ENCODE measurements at places on chromosomes 7 and 10.

GRCh38 chr7:30908681-30909080 is 3.0 kb upstream of the AQP1 start:
- DNase-seq, result no peak

- DNase-seq, result peak; percentile 56
Observed at GRCh38 chr7:148982654-148983199, 45.6 kb downstream of the PDIA4 start.

GRCh38 chr7:15753887-15754579 is 67.5 kb upstream of the MEOX2 start:
- DNase-seq, result no peak

- DNase-seq, result peak; percentile 20
Observed at GRCh38 chr10:80429521-80429973, 21.2 kb downstream of the PRXL2A start.

DNA sequence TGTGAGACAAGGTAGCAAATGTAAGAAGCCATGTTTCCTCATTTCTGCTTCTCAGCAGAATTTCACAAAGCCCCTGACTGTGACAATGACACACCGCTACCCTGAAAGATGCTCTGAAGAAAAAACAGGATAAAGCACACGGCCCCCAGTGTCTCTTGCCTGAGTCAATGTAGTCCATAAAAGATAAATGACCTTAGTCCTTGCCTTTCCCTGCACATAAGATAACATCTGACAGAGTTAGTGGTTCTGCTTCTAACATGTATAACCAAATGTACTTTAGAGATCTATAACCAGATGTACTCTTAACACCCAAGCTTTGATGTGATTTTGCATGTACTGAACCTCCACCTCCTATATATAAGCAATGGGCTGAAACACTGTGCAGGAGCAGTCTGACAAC is 3.0 kb upstream of the SND1 start:
- DNase-seq, result no peak

GRCh38 chr7:84336303-84336702 is 141.7 kb upstream of the SEMA3A start:
- DNase-seq, result peak; percentile 93

DNA sequence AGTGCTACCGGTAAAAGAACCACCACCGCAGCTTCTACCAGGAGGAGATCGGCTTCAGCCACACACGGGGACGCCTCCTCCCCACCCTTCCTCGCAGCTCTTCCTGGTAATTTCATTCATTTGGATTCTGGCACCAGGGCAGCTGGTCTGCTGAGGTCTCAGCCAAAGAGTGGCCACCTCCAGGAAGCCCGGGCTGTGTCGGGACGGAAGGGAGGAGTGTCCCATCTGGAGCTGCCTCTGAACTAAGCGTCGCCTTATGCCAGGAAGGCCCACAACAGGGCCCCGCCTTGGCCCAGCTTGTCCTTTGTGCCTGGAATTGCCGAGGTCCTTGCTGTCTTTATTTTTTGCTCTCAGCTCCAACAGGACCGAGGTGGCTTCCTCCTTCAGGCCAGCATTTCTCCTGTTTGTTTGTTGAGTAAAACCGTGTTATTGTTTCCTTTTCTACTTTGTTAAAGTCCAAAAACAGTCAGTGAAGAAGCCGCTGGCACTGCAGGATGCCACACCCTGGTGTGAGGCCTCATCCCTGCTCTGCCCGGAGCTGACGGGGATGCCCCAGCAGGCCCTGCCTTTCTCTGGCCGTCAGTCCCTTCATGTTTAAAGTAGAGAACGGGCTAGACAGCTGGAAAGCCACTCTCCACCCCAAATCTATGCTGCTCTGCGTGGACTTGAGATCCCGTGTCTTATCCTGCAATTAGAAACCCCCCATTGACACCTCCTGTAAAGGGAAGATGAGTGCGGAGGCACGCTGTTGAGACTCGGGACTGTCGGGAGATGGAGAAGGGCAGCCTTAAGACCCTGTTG is 24.5 kb upstream of the TTYH3 start:
- peak; percentile 48 for DNase-seq

- DNase-seq, result no peak
Observed at GRCh38 chr7:48046458-48046857, 11.1 kb downstream of the C7orf57 start.

GRCh38 chr7:18700147-18700546 is 204.6 kb downstream of the HDAC9 start:
- DNase-seq, result no peak

GRCh38 chr10:79268742-79269141 is 78.5 kb upstream of the PPIF start:
- no peak for DNase-seq

- DNase-seq, result no peak
Observed at GRCh38 chr10:2935647-2936386, 131.5 kb upstream of the PFKP start.

- DNase-seq, result no peak
Observed at GRCh38 chr7:52830801-52831200, 204.6 kb upstream of the POM121L12 start.

DNA sequence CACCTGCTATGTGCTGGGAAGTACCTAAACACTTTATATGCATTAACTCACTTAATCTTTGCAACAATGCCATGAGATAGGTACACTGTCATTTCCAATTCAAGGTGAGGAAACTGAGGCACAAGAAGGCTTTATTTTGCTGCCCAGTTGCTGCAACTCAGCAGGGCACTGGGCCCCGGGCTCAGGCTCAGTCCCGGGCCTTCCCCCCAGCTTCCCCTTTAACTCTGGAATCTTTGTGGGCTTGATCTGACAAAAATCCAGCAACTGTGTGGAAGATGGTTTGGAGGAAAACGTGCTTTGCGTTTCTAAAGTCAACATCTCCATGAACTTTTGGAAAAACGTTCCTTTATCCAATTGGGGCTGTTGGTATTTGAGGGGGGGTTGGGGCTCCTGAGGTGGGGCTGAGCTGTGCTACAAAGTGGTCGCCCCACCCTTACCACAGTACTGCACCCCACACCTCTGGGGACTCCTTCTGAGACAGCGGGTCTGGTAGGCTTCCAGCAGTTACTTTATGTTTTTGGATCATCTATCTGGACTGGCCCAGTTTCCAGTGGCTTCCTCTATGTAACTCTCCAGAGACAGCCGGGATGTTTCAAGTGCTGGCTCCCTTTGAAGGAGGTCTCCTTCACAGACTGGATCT is 40.5 kb upstream of the CAMK1D start:
- no peak for DNase-seq

GRCh38 chr10:28077889-28078288 is 79.0 kb upstream of the ODAD2 start:
- no peak for DNase-seq

- DNase-seq, result no peak
Observed at GRCh38 chr7:98573816-98574215, 43.3 kb upstream of the NPTX2 start.

GRCh38 chr10:71565284-71566000 is 154.1 kb downstream of the C10orf105 start:
- DNase-seq, result no peak

DNA sequence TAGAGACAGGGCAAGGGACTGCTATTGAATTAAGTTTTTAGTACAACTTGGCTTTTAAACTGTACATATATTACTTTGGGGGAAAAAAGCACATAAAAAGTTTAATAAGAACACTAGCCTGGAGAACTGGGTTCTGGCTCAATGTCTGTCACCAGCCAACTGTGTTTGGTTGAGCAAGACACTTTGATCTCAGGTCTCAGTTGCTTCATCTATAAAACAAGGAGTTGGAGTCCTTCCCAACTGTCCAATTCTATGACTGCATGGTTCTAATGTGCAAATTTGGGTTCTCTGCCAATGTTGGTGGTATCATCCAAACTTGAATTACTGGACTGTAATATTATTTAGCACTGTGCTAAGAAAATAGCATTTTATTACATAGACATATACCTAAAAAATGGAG is 50.3 kb downstream of the ATXN7L1 start:
- peak; percentile 74 for DNase-seq

GRCh38 chr7:27300421-27300820 is 57.8 kb downstream of the EVX1 start:
- no peak for DNase-seq

- peak; percentile 71 for DNase-seq
Observed at GRCh38 chr10:17199351-17199804, 2.1 kb downstream of the TRDMT1 start.

DNA sequence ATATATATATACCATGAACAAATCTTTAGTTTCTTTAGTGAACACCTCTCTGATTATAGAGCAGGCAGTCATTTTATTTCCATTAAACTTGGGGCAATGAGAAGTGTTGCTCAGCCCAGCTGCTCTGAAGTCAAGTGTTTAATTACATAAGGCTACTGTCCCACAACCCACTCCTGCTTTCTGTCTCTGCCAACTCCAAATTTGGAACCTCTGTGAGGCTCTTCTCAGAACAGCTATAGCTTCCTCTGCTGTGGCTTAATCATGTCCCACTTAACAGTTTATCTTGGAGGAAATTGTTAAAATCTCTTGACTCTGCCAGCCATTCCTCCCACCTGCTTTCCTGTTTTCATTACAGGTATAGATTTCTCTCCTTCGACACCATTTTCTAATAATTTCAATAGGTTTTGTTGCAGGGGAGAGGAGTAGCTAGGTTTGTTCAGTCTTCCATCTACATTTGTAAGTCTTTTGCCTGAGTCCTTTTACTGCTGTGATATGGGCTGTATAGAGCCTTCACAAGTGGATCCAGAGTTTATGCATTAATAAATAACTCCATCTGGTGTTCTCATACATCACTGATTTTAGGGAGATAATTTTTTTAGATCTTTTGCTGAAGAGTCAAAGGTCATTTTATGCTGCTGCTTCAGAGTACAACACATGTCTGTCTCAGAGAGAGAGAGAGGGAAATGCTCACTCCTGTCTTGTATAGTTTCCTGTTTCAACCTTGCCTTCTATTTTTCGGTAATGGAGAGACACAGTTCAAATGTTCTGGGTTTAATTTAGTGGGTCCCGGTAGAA is 170.4 kb downstream of the WNT2 start:
- no peak for DNase-seq

- no peak for DNase-seq
Observed at GRCh38 chr7:76063525-76063924, 15.6 kb downstream of the MDH2 start.

DNA sequence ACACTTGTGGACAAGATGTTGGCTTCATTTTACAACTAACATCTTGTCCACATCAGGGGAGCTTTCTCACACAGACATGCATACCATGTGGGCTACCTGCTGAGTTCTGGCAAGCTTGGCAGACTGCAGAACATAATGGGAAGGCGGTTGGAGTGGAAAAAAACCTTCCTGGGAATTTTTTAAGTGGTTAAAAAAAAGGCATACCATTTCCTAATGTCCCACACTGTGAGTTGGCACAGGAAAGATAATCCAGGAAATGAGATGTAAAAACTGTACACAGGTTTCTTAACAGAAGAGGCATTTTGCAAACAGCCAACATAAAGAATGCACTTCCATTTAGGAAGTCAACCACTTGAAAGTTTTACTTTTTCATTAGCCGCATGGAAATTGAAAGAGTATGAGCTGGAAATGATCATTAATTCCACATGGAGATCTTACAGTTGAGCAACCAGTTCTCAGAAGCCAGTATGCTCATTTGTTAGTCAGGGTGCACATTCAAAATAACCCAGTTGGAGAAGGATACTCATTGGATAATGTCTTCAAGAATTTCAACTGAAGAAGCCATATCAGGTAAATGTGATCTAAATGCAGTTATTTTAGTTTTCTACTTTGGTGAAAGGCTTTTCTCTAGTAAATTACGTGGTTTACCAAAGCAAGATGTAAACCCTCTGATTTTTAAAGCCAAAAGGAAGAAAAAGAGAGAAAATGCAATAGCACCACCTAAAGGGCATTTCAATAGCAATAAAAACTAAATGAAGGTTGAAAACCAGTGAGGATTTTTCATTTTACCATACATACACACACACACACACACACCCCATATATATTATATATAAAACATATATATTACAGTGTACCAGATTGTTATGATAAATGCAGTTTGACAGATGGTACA is 194.0 kb downstream of the TAX1BP1 start:
- DNase-seq, result peak; percentile 21

- DNase-seq, result peak; percentile 70
Observed at GRCh38 chr7:93889261-93889660, 1.3 kb downstream of the TFPI2 start.
